ENCODE measurements at places on chromosomes 12 and 14.
A peak's percentile ranks its signal among the peaks of the same experiment; 100 is the strongest.

GRCh38 chr12:46677749-46678148 is 148.0 kb downstream of the SLC38A4 start:
- DNase-seq, result no peak

- DNase-seq, result no peak
Observed at GRCh38 chr12:109932878-109933503, 32.9 kb downstream of the TCHP start.

DNA sequence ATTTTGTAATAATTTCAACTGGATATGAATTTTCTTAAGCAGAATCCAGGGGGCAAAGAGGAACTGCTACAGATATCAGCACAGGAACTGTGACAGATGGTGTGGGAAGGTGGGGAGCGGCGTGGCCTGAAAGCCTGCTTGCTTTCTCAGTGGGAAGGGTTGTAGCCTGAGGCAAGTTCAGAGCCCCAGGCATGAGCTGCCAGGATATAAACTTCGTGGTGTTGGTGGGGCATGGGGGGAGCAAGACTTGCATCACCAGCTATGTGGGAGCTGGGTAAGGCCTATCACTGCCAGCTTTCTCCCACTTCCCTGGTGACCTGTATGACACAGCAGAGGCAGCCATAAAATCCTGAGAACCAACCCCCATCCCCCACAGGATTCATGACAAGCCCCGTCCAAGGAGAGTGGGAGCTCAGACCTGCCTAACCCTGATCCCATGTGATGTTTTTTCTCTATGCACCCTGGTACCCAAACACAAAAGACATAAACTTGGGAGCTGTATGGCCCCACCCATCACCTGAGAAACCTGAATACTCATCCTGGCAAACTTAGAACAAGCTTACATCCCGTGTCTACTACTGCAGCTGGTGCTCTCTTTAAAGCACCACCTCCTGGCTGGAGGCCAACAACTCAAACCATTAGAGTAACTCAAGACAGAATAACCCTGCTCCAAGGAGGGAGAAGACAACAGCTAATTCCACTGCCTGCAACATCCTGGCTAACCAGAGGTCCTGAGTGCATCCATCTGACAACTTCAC is 16.5 kb downstream of the CLEC1A start:
- no peak for DNase-seq

DNA sequence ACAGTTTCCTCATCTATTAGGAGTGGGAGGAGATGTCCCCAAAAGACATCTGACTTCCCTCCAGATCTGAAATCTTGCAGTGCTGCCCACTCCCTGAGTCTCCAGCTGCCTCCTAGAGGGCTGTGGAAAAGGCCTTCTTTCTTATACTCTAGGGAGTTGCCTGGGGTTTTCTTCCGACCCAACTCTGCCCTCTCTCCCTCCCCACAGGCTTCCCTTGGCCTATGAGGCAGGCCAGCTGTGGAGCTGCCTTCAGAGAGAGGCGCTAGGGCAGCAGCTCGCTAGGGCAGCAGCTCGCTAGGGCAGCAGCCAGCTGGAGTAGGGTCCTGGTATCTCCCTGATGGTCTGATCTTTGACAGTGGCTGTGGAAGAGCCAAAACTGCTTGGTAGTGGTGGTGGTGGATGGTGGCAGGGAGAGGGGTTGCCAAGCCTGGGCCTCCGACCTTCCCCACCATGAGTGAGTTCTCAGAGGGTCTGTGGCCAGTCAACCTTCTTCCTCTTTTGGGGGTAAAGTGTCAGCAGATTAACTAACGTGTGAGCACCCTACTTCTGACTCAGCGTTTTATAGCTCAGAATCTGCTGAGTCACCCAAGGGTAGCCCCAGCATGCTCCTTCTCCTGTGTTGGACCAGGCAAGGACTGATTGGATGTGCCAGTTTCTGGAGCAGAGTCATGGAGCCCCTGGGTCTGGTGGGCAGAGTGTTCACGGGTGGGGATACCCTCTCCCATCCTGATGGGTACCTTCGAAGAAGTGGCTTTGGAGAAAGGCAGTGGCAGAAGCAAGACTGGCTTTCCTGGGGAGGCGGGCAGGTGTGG is 2.3 kb downstream of the SLC48A1 start:
- no peak for DNase-seq

DNA sequence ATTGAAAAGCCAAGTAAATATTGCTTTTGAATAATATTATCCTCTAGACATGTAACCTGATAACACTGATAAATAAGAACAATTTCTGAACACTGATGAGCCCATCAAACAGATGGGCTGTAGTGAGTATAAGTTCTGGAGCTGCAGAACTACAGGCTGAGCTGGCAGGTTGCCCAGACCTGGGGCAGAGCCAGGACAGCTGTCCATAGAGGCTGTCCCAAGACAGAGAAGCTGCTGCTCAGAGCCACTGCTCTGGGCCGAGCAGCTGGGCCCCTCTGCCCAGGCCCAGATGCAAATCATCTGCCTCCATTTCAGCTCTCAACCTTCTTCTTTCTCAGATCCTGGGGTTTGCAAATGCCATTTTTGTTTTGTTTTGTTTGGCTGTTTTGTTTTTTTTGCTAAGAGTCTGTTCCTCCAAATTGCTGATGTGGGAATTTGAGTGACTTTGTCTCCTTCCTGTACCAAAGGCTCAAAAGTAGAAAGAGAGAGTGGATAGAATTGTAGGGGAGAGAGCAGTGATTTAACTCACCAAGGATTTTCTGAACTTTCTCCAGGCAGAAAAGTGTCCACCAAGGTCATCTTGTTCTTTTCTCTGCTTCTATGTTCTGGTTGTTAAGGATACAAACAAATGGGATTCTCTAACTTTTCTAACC is 4.0 kb upstream of the TESPA1 start:
- no peak for DNase-seq

DNA sequence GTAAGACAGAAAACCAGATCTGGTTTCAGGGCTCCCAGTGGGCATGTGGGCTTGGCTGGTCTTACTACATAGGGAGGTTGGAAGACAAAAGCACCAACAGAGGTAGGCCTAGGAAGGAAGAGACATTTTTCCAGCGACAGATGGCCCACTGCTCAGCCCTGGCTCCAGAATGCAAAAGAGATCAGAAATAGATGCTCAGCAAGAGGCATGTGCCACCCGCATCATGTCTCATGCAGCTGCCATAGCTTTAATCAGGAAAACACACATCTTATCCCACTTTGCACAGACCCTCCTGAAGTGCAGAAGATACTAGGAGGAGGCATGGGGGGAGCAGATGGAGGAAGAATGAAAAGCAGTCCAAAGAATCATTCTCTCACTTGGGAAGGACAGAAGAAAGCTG is 25.3 kb downstream of the VASH1 start:
- DNase-seq, result no peak

DNA sequence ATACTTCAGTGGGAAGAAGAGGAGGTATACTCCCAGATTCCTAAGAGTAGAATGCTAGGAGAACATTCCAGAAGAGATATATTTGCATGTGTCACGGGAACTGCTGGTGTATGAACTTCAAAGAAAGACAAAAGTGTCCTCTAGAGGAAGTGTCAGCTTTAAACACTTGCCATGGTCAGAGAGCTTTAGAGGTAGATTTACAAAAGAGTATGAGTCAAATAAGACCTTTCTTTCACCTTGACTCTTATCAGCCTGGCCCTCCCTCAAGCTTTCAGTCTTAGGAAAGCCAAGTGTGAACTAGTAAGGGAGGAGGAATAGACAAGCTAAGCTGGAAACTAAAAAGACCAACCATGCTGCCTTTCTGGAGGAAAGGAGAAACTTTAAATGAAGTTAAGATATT is 34.7 kb downstream of the COX8C start:
- DNase-seq, result no peak

DNA sequence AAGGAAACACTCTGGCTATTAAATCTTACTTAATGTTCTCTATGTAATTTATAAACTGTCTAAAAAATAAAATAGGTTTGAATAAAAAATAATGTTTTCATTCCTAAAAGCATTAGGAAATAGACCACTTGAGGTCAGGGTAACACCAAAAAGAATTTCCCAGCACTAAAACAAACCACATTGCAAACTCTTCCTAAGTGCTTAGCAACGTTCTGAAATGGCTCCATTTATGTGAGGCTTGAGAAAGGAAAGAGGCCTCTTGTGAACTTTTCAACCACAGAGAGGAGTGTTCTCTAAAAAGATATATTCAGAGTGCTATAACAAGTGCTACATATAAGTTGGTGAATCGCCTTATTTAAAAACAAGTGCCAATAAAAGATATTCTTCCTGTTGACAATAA is 42.7 kb downstream of the ALX1 start:
- no peak for DNase-seq

DNA sequence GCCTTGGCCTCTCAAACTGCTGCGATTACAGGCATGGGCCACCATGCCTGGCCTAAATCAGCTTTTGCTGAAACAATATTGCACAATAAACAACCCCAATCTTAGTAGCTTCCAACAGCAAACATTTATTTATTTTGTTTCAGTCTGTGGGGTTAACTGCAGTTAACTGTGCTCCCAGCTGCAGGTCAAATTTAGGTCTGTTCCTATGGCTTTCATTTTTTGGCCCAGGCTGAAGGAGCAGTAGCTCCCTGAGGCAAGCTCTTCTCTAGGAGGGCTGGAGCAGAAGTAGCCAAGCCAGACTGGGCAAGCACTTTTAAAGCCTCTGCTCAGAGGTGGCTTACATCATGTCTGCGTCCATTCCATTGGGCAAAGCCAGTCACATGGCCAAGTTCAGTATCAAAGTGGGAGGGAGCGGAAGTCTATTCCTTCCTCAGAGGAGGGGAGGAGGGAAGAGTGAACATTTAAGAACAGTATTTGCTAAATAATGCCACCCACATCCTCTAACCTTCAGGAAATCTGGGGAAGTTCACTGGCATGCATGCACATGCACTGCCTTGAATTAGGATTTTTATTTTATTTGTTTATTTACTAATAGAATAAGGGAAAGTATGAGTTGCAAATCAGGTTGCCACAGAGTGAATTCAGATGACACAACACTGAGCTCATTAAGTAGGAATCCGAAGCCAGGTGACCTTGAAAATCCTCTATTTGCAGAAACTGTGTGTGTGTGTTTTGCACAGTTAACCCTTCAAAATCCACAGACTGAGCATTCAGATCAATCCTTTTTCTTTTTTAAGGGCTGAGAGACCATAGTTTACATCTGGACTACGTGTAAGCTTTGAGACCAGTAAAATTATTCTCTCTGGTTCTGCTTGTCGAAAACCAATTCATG is 122.0 kb upstream of the SEL1L start:
- no peak for DNase-seq

DNA sequence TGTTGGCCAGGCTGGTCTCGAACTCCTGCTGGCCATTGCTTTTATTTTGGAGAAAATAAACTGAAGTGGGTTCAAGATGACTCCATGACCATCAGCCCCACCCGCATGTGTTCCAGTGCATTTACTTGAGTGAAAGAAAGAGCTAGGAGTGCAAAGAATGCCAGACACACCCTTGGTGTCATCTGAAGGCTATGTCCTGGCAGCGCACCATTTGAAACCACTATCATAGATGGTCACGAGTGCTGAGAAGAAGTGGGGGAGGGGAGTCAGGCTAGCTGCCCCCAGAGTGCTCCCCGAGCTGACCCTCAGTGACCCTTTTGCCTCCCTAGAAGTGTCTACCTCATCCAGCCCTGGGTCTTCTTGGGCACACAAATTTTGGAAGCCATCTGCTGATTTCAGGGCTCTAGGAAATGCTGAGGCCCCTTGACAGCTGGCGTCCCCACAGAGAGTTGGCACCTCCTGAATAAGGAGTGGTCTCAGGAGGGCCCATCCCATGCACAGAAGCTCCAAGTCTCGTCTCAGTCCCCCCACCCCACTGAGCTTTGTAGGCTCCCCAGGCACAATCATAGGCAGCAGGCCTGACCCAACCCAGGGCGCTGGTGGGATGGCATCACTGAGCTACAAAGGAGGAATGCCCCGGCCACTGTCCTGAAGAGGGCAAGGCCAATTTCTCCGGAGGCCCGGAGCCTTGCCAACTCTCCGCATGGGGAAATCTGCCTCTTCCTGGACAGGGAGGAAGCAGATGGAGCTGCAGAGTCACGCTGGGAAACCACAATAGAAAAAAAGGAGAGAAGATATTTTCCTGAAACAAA is 28.0 kb downstream of the PXN start:
- DNase-seq, result no peak

DNA sequence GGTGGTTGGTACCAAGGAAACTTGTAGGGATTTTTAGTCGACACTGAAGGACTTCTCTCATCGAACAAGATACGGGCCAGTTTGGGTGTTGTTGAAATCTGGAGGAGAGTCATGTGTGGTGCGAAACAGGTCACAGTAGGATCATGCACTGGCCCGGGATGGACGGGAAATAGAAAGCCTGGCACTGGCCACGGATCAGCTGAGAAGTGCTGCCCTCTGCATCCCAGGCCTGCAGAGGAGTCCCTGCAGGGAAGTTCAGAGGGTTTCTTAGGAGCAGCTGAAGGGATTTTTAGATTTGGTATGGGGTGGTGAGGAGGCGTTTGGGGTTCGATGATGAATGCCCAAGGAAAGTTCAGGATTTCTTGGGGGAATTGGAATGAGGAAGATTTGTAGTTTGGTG is 63.1 kb downstream of the TSPAN9 start:
- DNase-seq, result no peak

DNA sequence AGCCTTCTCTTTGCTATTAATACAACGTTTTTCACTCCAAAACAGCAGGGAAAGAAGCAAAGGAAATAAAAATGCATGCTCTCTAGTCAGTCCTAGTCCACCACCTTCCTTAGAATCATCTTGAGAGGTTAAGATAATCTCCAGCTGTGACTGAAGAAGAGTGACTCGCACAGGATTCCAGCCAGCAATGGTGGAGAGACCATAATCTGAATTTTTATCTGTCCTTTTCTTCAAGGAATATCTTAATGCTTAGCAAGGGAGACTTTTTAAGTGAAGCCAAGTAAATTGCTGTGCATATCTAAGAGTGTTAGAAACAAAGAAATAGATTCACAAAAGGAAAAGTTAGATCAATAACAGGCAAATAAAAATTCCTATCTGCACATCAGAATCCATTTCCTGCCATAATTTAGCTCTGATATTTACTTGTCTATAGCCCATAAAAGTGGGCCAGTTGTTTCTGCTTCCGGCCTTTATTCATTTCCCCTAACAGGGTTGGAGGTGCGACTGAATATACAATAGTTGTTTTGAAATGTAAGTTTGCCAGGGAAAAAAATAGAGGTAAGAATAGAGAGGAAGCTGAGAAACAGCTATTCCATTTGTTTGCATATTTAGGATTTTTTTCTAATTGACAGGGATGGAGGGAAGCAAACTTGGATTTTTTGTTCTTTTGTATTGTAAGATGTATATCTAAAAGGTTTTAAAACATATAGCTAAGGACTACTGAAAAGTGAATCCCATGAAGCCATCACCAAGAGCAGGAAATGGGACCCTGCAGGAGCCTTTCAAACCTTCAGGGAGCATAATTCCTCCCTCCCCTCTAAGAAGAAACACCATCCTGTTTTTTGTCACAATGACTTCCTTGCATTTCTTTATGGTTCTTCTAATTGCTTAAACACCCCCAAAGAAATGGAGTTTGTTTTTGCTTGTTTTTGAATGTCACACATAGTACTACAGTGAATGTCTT is 154.0 kb downstream of the ITPR2 start:
- no peak for DNase-seq

GRCh38 chr12:28537474-28537873 is 347.2 kb downstream of the CCDC91 start:
- no peak for DNase-seq

- peak; percentile 31 for DNase-seq
Observed at GRCh38 chr12:110073049-110073831, 24.9 kb upstream of the C12orf76 start.
